ENCODE measurements at places on chromosomes 2 and 18.
A peak's percentile ranks its signal among the peaks of the same experiment; 100 is the strongest.

- no peak for DNase-seq
These were observed 89.7 kb downstream of the AFF3 start for GRCh38 chr2:100052650-100053049.

DNA sequence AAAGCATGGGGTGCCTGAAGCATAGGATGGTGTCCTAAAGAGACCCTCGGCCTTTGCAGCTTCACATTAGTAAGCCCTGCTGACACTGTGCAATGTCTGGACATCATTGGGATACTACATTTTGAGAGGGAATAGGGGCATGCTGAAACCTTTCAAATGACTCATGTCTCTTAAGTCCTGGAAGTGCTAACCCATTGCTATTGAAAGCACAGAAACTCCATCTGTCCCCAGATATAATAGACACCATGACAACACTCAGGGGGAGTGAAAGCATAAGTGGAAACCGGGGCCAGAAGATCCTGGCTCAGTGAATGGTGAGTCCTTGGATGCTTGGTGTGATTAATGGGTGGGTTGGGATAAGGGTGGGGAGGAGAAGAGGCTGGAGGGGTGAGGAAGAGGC is 595.5 kb upstream of the ID2 start:
- no peak for DNase-seq

DNA sequence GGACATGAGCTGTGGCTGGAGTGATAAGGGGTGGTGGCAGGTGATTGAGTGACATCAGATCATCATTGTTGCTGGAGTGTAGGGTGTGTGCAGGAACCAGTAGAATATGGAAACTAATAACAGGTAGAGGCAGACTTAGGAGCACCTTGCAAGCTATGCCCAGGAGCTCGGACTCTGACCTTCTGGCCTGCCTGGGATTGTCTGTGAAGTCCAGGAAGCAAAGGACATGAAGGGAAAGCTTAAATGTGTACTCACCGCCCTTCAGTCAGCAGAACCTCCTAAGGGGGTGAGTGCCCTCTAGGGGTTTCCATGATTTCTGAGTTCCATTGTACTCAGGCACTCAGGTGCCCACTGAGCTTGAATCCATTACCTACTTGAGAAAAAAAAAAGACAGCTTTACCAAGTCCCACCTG is 104.2 kb downstream of the CRIM1 start:
- DNase-seq = no peak

DNA sequence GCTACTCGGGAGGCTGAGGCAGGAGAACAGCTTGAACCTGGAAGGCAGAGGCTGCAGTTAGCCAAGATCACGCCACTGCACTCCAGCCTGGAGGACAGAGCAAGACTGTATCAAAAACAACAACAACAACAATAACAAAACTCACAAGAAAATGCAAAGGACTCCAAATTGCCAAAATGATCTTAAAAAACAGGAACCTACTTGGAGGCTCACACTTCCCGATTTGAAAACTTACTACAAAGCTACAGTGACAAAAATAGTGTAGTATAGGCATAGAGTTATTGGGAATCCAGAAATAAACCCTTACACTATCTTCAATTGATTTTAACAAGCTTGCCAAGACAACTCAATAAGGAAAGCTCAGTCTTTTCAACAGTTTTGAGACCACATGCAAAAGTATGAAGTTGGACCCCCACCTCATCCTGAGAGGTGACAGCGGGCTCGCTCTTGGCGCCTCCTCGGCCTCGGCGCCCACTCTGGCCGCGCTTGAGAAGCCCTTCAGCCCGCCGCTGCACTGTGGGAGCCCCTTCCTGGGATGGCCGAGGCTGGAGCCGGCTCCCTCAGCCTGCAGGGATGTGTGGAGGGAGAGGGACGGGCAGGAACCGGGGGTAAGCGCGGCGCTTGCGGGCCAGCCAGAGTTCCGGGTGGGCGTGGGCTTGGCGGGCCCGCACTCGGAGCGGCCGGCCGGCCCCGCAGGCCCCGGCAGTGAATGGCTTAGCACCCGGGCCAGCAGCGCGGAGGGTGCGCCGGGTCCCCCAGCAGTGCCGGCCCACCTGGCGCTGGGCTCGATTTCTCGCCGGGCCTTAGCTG is 18.3 kb upstream of the ACVR2A start:
- no peak for DNase-seq

GRCh38 chr2:238082151-238082550 is 18.0 kb upstream of the ESPNL start:
- DNase-seq = no peak

- no peak for DNase-seq
These were observed 2.5 kb downstream of the ARHGEF4 start for GRCh38 chr2:130839011-130839780.

GRCh38 chr2:62219407-62220159 is 23.7 kb downstream of the B3GNT2 start:
- DNase-seq = no peak

DNA sequence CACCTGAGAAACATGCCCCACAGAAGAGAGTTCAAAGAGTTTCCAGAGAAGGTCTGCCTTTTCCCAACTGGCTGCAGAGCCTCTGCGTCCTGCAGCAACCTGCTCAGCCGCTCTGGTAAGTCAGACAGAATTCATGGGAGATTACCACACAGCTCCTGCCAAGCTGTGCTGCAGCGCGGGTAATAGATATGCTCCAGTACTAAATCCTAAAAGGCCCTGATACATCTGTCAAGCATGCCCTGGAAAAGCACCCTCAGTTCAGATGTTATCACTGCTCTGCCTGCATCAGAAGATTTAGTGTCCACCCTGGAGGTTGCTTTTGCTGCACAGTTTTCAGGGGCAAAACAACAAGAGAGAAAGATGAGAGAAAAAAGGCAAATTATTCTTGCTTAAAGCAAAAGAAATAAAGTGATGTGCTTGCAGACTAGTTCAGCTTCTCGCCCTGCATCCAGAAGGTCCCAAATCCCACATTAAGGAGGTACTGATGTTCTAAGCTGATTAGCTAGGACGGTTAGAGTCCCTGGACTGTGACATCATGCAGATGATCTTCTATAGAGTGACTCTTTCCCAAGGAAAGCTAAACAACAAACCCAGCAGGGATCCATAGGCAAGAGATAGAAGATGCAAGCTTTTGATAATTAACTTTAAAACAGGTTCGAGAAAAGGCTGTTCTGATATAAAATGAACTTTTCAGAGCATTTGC is 488.6 kb downstream of the BCL11A start:
- DNase-seq = no peak

DNA sequence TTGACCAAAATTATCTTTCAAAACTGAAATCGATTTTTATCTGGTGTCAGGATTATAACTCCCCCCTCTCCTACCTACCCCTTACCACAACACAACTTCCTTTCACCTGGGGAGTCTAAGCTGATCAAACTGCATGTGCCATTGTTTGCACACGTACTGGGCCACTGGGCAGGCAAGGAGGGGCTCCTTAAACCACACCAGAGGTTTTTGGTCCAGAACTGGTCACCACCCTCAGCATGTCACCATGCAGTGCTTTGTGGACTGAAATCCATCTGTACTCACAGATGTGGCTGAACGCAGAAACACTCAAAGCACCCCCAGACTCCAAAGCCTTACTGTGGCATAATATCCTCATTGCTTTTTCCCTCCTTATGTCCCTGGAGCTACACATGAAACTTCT is 13.9 kb upstream of the ARHGAP25 start:
- DNase-seq = no peak

DNA sequence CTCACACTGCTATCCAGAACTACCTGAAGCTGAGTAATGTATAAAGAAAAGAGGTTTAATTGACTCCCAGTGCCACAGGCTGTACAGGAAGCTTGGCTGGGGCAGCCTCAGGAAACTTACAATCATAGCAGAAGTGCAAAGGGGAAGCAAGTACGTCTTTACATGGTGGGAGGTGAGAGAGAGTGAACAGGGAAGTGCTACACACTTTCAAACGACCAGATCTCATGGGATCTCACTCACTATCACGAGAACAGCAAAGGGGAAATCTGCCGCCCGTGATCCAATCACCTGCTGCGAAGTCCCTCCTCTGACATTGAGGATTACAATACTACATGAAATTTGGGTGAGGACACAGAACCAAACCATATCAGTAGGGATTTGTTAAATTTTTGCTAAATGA is 150.4 kb upstream of the NXPH2 start:
- no peak for DNase-seq

DNA sequence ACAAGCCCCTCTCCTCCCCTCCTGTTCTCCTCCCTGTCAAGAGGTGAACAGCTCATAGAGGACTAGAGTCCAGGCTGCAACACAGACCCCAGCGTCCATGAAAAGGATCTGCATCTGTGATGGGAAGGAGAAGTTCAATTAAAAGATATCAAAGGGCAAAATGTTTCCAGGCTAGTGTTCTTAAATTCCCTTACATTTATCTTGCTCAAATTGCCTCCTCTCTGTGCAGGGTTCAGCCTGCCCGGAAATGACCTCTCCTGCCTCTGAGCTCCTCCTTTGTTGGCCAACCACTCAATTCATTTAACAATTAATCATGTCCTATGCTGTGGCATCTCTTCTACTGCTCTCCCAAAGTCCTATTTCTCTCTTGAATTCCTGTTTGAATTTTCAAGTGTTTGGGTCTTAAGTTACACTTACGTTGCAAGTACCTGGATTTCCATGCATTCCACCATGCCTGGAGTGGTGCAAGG is 105.3 kb downstream of the TSN start:
- no peak for DNase-seq

GRCh38 chr2:128783193-128783671 is 464.6 kb upstream of the HS6ST1 start:
- DNase-seq = no peak

DNA sequence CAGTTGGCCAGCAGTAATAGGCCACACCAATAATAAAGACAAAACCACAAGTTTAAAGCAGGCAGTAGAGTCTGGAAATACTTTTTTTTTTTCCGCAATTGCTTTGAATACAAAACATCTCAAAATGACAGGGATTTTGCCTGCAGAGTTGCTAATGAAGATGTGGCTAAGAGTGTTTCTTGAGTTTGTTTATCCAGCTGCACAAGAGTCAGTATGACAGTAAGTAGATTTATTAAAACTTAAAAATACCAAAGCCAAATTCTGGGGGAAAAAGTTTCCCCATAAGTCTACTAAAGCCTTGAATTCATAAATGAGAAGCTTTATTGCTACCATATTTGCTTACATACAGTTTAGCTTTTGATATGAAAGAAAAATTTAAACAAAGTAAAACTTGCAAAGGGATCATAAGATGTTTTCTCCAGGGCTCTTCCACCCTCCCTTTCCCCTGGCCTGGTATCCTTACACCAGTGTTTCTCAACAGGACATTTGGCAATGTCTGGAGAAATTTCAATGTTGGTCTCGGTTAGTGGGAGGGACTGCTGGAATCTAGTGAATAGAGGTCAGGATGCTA is 3.9 kb upstream of the DSEL start:
- peak; percentile 55 for DNase-seq

DNA sequence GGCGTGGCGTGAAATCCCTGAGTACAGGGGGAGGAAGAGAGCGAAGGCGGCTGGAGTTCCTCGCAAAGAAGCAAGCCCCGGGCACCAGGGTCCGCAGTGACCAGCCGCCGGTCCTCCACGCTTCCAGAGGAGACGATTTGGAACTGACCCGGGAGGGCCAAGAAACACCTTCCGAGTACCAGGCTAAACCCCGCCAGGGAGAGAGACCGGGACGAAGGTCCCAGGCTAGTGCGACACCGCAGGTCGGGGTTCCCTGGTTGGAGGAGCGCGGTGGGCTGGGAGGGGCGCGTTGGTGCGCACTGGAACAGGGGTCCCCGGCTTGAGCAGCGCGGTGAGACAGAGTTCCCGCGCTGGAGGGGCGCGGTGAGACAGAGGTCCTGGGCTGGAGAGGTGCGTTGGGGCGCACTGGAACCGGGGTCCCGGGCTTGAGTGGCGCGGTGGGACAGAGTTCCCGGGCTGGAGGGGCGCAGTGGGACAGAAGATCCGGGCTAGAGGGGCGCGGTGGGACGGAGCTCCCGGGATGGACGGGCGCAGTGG is 901 bp downstream of the WDFY1 start:
- peak; percentile 35 for DNase-seq

GRCh38 chr2:230976671-230977171 is 19.2 kb upstream of the SPATA3 start:
- DNase-seq = no peak

GRCh38 chr18:62784338-62784965 is 69.1 kb downstream of the PHLPP1 start:
- DNase-seq = no peak

GRCh38 chr2:101121174-101121573 is 30.0 kb downstream of the TBC1D8 start:
- no peak for DNase-seq

DNA sequence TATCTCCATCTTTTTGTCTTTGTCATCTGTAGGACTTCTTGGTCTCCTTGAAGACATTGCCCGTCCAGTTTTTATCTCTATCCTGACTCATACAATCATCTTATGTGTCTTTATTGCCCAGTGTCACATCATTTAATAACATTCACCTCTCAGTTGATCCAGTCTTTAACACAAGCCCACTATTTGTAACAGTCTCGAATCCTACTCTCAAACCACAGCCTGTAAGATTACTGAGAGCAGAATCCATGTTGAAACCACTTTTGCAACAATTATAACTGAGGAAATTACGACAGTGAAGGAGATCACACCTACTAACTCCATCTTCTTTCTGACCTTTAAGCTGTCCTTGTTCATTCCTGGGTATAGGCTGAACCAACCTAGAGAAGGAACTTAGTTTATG is 1206.0 kb upstream of the ZEB2 start:
- no peak for DNase-seq

- no peak for DNase-seq
These were observed 4.4 kb downstream of the TIA1 start for GRCh38 chr2:70243806-70244584.

GRCh38 chr18:13284330-13285027 is 65.9 kb downstream of the LDLRAD4 start:
- no peak for DNase-seq

DNA sequence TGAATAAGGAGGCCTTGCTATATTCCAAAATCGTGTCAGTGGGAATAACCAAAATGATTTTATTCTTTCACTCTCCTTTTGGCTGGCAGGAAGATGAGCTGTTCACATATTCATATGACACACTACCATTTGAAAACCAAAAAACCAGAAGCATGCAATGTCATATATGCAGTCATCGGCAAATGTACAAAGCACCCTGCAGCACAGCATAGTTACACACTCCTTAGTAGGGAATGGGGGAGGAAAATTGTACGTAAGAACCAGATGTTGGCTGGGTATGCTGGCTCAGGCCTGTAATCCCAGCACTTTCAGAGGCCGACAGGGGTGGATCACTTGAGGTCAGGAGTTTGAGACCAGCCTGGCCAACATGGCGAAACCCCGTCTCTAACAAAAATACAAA is 176.6 kb downstream of the GFPT1 start:
- DNase-seq = no peak

DNA sequence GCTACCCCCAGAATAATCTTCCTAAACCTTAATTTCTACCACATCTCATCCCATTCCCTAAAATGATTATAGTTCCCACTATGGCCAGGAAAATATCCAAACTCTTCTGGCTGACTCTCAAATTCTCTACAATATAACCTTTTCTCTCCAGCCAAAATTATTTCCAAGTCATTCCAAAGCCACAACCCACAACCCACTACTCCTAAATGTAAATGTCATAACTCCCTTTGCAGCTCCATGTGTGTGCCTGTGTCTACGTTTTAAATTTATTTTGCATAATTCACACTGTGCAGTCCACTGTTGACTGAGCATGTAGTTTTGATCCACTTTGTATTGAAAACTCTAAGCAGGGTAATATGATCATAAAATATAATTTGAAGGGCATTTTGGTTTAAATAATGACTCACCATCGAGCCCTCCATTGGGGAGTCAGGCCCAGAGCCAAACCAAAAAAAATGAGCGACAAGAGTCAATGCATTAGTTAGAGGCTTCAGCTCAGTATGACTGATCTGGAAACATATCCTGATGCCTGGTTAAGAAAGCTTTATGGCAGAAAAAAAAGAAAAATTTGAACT is 171.0 kb downstream of the AFF3 start:
- DNase-seq = no peak

Data from muscle of arm (tissue), 14 donors.